ENCODE measurements at places on chromosomes 3 and 15. TPM values are rescaled to one million over a fixed set of nuclear protein-coding genes. Genes with fewer than 3 reads are reported as not detected.
A peak's percentile ranks its signal among the peaks of the same experiment; 100 is the strongest.

Gene SEMA3F
- 24.9 TPM for total RNA-seq

Gene SYNPR
- not detected for total RNA-seq

DNA sequence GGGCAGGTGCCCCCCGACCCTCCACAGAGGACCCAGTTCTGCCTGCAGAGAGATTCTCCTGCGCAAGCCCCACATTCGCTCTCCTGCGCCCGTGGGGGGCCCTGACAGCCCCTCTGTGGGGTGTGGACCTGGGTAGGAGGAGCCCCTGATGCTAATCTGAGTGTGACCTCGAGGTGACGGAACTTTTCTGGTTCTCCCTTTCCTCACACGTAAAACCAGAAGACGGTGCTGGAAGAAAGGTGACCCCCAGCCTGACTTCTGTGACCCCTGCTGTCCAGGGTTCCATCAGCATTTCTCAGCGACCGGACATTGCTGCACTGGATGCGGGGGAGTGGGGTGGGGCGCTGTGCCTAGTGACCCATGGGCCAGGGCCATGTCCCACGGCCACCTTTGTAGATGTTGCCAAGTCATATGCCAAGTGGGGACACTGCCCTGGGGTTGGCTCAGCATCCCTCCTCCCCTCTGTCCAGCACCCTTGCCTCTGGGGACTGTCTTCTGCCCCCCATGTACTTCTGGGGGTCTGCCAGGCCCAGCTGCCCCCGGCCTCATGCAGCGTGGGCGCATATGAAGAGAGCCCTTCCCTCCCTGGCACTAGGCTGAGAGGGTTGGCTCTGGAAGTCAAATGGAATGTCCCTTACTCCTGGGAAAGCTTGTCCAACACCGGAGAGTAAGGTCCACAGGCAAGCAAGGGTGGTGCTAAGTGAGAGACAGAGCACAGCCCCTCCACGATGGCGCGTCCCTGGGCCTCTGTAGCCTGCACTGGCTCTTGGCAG, 129.1 kb upstream of the MEF2A start:
- H3K27me3 ChIP-seq, result no peaks in the 10 kb centered on the region
- no peaks in the 10 kb centered on the region for H3K36me3 ChIP-seq
- peak; percentile 77 for DNase-seq
- peaks cover 42% of the 10 kb centered on the region for H3K4me1 ChIP-seq

Gene SNUPN
- 20.1 TPM for total RNA-seq

- DNase-seq, result no peak
- no peaks in the 10 kb centered on the region for H3K27me3 ChIP-seq
- no peak overlapping the region for H3K27ac ChIP-seq
- peaks cover 8% of the 10 kb centered on the region for H3K36me3 ChIP-seq
These were observed 48.1 kb downstream of the ACAP2 start for GRCh38 chr3:195394700-195395099.

Gene CCR2
- 5.1 TPM for total RNA-seq

- H3K36me3 ChIP-seq, result no peaks in the 10 kb centered on the region
- no peak for DNase-seq
- H3K4me3 ChIP-seq, result no peak overlapping the region
- H3K27ac ChIP-seq, result peak overlapping the region; percentile 82
These were observed 87.4 kb downstream of the FNDC3B start for GRCh38 chr3:172126741-172127140.

Gene WHAMM
- total RNA-seq, result 15.7 TPM

DNA sequence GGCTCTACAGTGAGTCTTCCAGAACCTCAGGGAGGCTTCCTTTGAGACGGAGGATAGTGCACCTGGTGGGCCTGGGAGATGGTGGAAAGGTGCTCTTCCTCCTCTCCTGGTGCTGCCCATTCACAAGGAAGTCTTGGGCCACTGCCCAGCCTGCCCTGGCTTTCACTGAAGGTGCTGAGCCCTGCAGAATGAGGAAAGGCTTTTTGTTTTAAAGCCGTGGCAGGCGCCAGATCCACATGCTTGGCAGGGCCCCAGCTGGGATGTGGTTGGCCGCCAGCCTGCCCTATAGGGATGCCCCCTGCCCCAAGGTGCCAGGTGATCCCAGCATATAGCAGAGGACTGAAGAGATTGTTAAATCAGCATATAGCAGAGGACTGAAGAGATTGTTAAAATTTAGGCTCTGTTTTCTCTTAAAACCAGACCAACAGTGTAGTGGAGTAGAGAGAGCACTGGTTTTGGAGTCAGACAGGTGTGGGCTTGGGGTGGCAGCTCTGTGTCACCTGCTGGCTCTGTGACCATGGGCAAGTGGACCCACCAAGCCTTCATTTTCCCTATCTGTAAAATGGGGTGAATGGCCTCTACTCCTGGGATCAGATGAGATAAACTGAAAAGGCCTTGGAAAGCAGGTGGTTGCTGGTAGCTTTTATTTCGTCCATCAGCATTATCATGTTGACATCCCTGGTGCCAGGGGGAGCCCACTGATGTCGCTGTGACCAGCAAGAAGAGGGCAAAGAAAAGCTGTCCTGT, 53.3 kb downstream of the SLC6A6 start:
- DNase-seq, result no peak
- H3K4me1 ChIP-seq, result peaks cover 51% of the 10 kb centered on the region
- no peak overlapping the region for H3K4me3 ChIP-seq
- no peaks in the 10 kb centered on the region for H3K27me3 ChIP-seq

GRCh38 chr3:175951047-175951694, 1092.0 kb downstream of the NAALADL2 start:
- DNase-seq, result no peak
- no peaks in the 10 kb centered on the region for H3K4me1 ChIP-seq
- no peak overlapping the region for H3K27ac ChIP-seq
- no peak overlapping the region for H3K4me3 ChIP-seq

Gene TLR9
- 1.1 TPM for total RNA-seq

Gene MEIS2
- 30.4 TPM for total RNA-seq

Gene P2RY1
- total RNA-seq, result 13.6 TPM

DNA sequence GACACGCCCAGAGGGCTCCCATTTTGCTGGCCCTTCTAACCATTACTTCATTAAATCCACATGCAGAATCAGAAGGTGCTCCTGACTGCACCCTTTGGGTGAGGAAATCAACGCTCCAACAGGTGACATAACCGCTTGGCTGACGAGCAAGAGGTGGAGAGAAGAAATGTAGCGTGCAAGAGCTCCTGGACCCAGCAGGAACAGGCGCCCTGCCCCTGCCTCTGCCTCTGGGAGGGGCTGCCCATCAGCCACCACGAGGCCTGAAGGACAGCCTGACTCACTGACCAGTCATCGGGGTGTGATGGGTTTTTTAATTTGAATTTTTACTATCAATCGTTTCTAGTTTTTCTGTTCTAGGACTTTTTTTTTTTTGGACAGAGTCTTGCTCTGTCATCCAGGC, 218.2 kb downstream of the ADAMTS17 start:
- no peak overlapping the region for H3K4me3 ChIP-seq
- peaks cover 4% of the 10 kb centered on the region for H3K4me1 ChIP-seq
- DNase-seq, result no peak
- H3K36me3 ChIP-seq, result no peaks in the 10 kb centered on the region
- no peaks in the 10 kb centered on the region for H3K27me3 ChIP-seq

GRCh38 chr3:14913071-14913925, 34.1 kb upstream of the NR2C2 start:
- H3K27me3 ChIP-seq, result no peaks in the 10 kb centered on the region
- H3K4me1 ChIP-seq, result no peaks in the 10 kb centered on the region
- H3K27ac ChIP-seq, result no peak overlapping the region
- no peak overlapping the region for H3K4me3 ChIP-seq
- H3K36me3 ChIP-seq, result peaks cover 4% of the 10 kb centered on the region

DNA sequence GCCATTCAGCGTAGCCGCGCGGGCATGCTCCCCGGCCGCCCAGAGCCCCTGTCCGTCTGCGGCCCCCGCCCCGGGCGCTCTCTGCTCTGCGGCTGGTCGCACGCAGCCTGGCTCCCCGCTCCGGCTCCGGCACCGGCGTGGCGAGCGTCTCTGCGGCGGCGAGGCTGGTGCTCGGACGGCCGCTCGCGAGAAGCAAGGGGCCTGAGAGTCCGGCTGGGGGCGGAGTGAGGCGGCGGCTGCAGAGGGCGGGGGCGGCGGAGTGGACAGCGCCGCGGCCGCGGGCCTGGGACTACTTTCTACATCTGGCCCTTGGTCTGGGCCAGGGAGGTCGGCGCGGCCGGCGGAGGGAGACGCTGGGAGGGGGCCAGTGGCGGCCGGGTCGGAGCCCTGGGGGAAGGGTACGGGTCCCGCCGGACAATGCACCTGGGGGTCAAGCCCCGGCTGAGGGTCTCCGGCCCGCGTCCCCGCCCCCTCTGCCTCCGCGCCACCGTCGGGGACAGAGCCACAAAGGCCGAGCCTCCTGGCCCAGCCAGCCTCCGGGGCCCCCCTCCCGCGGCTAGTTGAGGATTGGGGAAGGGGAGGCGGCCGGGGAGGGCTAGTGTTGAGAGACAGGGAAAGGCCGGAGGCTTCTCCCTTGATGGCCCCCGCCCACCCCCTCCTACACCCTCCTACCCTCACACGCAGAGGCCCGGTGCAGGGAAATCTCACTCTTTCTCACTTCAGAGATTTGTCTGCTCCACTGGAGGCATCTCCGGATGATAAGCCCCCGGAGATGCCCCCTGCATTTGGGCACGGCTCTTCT, at the start of gene PRTG:
PRTG (minus strand) TSS at position 226 of the 802 bp plus-strand sequence; CDS start at position 5, 221 bp downstream.
- H3K4me1 ChIP-seq, result peaks cover 24% of the 10 kb centered on the region
- peak; percentile 81 for DNase-seq
- H3K27ac ChIP-seq, result peak within 1 kb of the TSS; percentile 71
- H3K36me3 ChIP-seq, result no peaks in the 10 kb centered on the region
- peak within 1 kb of the TSS; percentile 83 for H3K4me3 ChIP-seq

Gene VPS13C
- total RNA-seq, result 148 TPM

GRCh38 chr3:191919491-191920026, 458.6 kb downstream of the PYDC2 start:
- H3K27me3 ChIP-seq, result no peaks in the 10 kb centered on the region
- H3K36me3 ChIP-seq, result no peaks in the 10 kb centered on the region
- H3K4me1 ChIP-seq, result no peaks in the 10 kb centered on the region
- no peak overlapping the region for H3K4me3 ChIP-seq

Gene GPR15
- total RNA-seq, result 1.0 TPM

GRCh38 chr3:65039754-65040210, 352.0 kb upstream of the ADAMTS9 start:
- no peaks in the 10 kb centered on the region for H3K36me3 ChIP-seq
- H3K4me1 ChIP-seq, result no peaks in the 10 kb centered on the region
- H3K4me3 ChIP-seq, result no peak overlapping the region
- no peaks in the 10 kb centered on the region for H3K27me3 ChIP-seq
- DNase-seq, result no peak

- DNase-seq, result no peak
- no peak overlapping the region for H3K4me3 ChIP-seq
- H3K27me3 ChIP-seq, result no peaks in the 10 kb centered on the region
- peaks cover 63% of the 10 kb centered on the region for H3K4me1 ChIP-seq
- peak overlapping the region; percentile 58 for H3K27ac ChIP-seq
These were observed 24.2 kb downstream of the ABHD2 start for GRCh38 chr15:89112341-89112971.

DNA sequence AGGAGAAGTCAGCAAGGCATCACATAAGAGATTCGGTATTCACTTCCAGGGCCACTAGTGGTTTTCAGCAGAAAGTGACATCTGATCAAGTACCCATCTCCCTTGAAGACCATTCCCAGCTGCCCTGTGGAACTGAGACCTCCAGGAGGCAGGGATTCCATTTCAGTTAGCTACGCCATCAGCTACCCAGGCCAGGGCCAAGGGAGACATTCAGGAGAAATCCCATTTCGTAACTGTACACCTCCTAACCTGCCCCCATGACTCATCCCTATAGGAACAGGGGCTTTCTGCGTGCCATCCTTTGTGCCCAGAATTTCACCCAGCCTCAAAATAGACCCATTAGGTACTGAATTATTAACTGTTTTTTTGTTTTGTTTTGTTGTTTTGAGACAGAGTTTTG, 24.7 kb downstream of the SPATA12 start:
- no peaks in the 10 kb centered on the region for H3K4me1 ChIP-seq
- no peaks in the 10 kb centered on the region for H3K27me3 ChIP-seq
- H3K4me3 ChIP-seq, result no peak overlapping the region
- no peak overlapping the region for H3K27ac ChIP-seq
- no peaks in the 10 kb centered on the region for H3K36me3 ChIP-seq
- no peak for DNase-seq

Gene ATP8B4
- 8.2 TPM for total RNA-seq

DNA sequence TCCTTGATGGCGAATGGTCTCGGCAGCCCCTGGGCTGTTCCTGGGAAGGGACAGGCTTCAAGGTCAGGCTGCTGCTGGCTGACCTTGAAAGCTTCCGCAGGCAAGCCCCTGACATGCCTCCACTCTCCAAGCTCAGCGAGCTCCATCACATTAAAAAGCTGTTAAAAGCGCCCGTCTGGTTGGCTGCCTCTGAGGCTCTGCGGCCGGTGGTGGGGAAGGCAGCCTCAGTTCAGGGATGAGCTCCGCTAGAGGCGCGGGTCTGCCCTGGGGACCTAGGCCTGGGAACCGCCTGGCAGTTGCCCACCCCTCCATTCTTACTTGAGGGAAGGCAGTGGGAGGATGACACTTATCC, 103.8 kb downstream of the LINGO1 start:
- no peak for DNase-seq
- no peaks in the 10 kb centered on the region for H3K27me3 ChIP-seq
- H3K4me1 ChIP-seq, result peaks cover 6% of the 10 kb centered on the region
- no peaks in the 10 kb centered on the region for H3K36me3 ChIP-seq
- no peak overlapping the region for H3K4me3 ChIP-seq
